ENCODE measurements at places on chromosomes 7 and 10.

GRCh38 chr7:14959339-14959738, 56.8 kb upstream of the DGKB start:
- DNase-seq = no peak

DNA sequence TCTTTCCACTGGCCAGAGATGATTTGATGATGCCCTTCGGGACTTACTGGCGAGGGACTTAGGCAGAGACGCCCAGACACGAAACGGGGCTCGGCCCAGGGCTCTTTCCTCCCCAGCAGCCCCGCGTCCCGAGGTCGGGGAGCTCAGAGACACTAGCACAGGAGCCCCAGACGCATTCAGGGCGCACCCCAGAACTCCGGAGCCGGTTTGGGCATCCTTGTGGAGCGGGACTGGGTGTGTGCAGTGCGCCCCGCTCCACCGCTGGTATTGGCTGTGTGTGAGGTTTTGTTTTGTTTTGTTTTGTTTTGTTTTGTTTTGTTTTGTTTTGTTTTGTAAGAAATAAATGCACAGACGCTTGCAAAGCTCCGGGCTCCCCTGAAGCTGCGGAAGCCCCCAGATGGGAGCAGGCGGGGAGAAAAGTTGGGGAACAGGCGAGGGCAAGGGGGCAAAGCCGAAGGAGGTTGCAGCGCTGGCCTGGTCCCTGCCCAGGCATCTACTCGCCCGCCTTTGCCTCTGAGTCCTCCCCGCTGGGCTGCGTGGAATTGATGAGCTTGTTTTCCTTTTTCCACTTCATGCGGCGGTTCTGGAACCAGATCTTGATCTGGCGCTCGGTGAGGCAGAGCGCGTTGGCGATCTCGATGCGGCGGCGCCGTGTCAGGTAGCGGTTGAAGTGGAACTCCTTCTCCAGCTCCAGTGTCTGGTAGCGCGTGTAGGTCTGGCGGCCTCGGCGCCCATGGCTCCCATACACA, 1.9 kb upstream of the HOXA5 start:
- DNase-seq = no peak

DNA sequence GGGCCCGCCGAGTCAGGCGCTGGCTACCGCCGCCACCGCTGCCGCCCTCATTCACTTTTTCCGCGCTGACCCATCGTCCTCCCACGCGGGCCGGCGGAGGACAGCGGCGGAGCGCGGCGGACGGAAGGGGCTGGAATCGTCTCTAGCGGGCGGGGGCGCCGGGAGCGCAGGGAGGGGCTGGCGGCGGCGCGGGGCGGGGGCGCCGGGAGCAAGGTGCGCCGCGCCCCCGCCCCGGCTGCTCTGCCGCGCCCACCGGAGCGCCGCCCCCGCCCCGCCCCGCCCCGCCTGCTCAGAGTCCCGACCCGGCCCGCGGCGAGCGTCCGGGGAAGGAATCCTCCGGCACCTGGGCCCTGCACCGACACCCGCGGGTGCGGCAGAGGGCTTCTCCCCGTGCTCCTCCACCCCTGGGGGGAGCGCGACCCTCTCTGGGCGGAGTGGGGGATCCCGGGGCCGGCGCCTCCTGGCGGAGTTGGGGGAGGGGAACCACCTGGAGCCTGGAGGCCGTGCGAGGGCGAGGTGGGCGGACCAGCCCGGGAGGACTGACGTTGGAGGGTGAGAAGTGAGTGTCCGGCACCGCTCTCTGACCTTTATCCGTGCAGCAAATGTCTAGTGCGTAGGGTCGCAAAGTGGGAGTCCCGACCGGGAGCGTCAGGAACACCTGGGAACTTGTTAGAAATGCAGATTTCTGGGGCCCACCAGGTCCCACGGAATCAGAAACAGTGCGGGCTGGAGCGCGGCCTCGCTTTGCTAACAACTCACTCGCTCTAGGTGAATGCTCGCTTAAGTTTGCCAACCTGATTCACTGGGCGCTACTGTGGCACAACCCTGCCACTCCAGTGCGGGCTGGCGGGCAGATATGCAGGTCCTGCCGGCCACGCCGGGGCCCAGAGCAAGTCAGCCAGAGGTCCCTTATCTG, at the start of gene COBL:
Gene COBL (minus strand): TSS at position 144 of the 916 bp plus-strand sequence. CDS start 176 bp downstream, outside the sequence.
- no peak for DNase-seq

GRCh38 chr10:131653554-131654470, 247.0 kb upstream of the PPP2R2D start:
- DNase-seq = no peak

DNA sequence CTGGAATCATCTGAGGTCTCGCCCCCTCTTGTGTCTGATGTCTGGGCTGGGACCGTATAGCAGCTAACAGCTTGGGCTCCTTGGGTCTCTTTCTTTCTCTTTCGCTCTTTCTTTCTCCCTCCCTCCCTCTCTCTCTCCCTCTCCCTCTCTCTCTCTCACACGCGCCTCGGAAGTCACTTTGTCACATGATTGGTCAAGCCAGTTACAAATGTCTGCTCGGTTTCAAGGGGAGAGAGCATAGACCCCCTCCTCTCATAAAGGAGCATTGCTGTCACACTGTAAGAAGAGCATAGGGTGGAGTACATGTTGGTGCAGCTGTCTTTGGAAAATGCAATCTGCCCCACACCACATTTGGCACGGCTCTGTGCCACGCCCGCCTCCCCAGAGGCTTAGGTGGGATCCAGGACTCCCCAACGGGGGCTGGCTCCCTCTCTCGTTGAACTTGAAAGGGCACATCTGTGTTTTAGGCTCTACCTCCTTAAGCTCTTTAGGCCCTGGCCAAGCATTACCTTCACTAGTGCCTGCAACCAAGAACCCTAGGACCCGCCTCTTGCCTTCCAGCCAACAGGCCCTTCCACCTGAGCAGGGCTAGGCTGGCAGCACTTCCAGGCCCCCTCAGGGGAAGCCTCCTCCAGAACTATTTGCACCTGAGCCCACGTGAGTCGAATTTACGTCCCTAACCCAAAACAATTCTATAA, 61.9 kb upstream of the CACUL1 start:
- no peak for DNase-seq

GRCh38 chr7:148698397-148699023, at the start of gene CUL1:
CUL1 (plus strand) TSS chr7:148698903; CDS start chr7:148730123, 31,220 bp downstream.
- no peak for DNase-seq

GRCh38 chr10:12960941-12961340, 40.6 kb downstream of the CCDC3 start:
- DNase-seq = no peak

- DNase-seq = no peak
These were observed 41.1 kb downstream of the FAM20C start for GRCh38 chr7:233249-234035.

DNA sequence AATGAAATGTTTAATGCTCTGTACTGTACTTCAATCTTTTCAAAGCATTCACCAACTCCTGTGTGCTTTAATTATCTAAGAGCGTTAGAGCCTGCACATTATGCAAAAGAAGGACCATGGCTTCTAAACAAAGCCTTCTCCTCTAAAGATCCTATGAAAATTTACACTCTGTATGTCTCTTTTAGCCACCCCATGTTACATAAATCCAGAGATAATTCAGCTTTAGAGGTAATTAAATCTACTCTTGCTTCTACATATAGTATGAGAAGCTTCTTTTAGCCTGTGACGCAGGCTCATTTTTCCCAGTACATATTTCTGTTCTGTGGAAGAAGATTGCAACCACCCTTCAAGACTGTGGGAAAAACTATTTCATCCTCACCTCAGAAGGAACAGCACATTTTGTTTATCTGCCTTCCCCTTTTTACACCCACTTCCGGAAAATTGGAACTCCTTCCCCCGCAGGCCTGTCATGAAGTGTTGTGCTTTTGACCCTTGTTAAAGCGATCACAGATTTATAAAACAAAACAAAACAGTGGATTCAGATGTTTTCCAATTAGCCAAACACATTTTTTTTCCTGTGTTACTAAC, 8.1 kb upstream of the TAS2R16 start:
- no peak for DNase-seq

All from kidney epithelial cell (primary cell).